Activated B cell treated with CpG ODN at 0.5 μM for 24 hours (primary cell): ENCODE measurements at places on chromosomes 7 and 10.
A peak's percentile ranks its signal among the peaks of the same experiment; 100 is the strongest.

- no peak overlapping the region for H3K4me3 ChIP-seq
- peaks cover 14% of the 10 kb centered on the region for H3K4me1 ChIP-seq
- DNase-seq, result no peak
- H3K27ac ChIP-seq, result no peak overlapping the region
Measured at GRCh38 chr7:157017149-157017548, 6.7 kb upstream of the MNX1 start.

GRCh38 chr7:33916357-33917081, 11.2 kb downstream of the BMPER start:
- H3K27me3 ChIP-seq, result peaks cover 2% of the 10 kb centered on the region
- H3K4me3 ChIP-seq, result no peak overlapping the region
- no peaks in the 10 kb centered on the region for H3K4me1 ChIP-seq
- H3K27ac ChIP-seq, result no peak overlapping the region
- no peaks in the 10 kb centered on the region for H3K36me3 ChIP-seq

DNA sequence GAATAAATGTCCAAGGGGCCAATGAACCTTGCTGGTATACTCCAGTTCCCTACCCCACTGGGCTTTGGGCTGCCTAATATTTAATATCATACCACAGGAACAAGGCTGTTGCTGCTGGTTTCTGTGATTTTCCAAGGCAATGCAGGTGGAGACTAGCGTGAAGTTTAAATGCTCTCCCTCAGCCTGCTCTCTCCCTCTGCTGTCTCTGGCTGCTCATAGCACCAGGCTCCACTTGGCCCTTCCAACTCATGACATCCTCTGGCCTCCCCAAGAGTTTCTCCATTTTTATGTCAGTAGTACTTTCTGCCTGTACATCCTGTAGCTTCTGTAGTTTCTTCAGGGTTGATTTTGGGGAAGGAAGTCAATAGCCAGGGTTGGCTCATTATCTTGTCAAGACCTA, 103.5 kb downstream of the LHFPL3 start:
- H3K36me3 ChIP-seq, result no peaks in the 10 kb centered on the region
- no peak overlapping the region for H3K27ac ChIP-seq
- H3K4me3 ChIP-seq, result no peak overlapping the region
- H3K4me1 ChIP-seq, result no peaks in the 10 kb centered on the region

GRCh38 chr10:17038627-17039026, 91.0 kb downstream of the CUBN start:
- no peaks in the 10 kb centered on the region for H3K4me1 ChIP-seq
- no peak for DNase-seq
- no peak overlapping the region for H3K4me3 ChIP-seq
- H3K27ac ChIP-seq, result no peak overlapping the region
- H3K27me3 ChIP-seq, result no peaks in the 10 kb centered on the region
- H3K36me3 ChIP-seq, result no peaks in the 10 kb centered on the region

DNA sequence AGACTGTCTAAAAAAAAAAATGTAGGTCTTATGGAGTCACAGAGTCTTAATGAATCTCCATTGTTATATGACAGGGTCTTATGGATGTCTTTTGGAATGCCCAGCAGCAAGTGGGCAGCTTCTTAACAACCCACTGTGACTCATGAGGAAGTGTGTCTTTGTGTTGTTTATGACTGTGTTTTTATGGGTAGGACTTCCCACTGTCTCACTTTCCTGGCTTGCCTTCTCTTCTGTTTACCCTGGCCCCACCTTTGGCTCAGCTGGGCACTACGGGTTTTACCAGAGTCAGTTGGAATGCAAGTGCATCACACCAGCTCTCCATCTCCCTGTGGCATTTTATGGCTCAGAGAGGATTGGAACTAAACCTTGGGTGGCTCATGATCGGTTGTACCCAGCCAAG, 580.5 kb downstream of the AUTS2 start:
- H3K36me3 ChIP-seq, result peaks cover 7% of the 10 kb centered on the region
- H3K4me1 ChIP-seq, result peaks cover 20% of the 10 kb centered on the region
- H3K27me3 ChIP-seq, result no peaks in the 10 kb centered on the region
- no peak overlapping the region for H3K27ac ChIP-seq
- no peak for DNase-seq

- H3K36me3 ChIP-seq, result peaks cover 17% of the 10 kb centered on the region
- H3K4me1 ChIP-seq, result no peaks in the 10 kb centered on the region
- H3K4me3 ChIP-seq, result no peak overlapping the region
- H3K27me3 ChIP-seq, result no peaks in the 10 kb centered on the region
Measured at GRCh38 chr7:139568813-139569490, 45.5 kb downstream of the CLEC2L start.

- no peaks in the 10 kb centered on the region for H3K27me3 ChIP-seq
- peaks cover 87% of the 10 kb centered on the region for H3K4me1 ChIP-seq
- peaks cover 38% of the 10 kb centered on the region for H3K36me3 ChIP-seq
- H3K27ac ChIP-seq, result peak overlapping the region; percentile 74
Measured at GRCh38 chr10:63241841-63242281, 108.7 kb downstream of the NRBF2 start.

GRCh38 chr7:90663176-90663575, 67.1 kb downstream of the CDK14 start:
- no peaks in the 10 kb centered on the region for H3K27me3 ChIP-seq
- peaks cover 40% of the 10 kb centered on the region for H3K4me1 ChIP-seq
- H3K36me3 ChIP-seq, result no peaks in the 10 kb centered on the region

DNA sequence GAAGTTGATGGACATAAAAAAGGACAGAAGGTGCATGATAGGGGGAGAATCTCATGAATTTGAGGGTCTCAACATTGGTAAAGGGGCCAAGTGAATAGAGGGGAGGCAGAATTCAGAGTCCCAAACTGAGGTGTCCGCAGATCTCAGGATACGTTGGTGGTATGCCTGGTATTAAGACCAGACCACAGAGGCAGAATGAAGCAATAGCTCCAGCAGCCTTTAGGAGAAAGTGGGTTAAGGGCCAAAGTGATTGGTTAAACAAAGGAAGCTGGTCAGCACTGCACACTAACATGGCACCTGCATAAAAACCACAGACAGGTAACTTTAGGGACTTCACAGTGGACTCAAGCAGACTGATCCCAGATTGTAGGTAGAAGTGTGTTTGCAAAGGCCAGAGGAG, 37.5 kb downstream of the MEST start:
- peaks cover 3% of the 10 kb centered on the region for H3K36me3 ChIP-seq
- no peak overlapping the region for H3K4me3 ChIP-seq
- H3K27ac ChIP-seq, result no peak overlapping the region
- H3K4me1 ChIP-seq, result no peaks in the 10 kb centered on the region

DNA sequence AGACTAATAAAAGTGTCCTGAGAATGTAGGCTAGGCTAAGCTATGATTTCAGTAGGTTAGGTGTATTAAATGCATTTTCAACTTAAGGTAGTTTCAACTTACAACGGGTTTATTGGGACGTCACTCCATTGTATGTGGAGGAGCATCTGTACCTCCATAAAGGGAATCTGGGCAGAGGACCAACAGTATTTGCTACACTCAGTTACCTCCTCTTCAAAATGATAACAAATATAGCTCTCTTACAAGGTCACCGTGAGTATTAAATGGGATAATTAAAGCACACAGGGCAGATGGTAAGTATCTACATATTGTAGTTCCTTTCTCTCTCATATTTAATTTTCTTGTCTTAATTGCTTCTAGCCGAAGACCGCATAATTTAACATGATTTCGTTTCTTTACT, 59.0 kb upstream of the FGL2 start:
- H3K27ac ChIP-seq, result no peak overlapping the region
- no peak for DNase-seq
- no peak overlapping the region for H3K4me3 ChIP-seq

DNA sequence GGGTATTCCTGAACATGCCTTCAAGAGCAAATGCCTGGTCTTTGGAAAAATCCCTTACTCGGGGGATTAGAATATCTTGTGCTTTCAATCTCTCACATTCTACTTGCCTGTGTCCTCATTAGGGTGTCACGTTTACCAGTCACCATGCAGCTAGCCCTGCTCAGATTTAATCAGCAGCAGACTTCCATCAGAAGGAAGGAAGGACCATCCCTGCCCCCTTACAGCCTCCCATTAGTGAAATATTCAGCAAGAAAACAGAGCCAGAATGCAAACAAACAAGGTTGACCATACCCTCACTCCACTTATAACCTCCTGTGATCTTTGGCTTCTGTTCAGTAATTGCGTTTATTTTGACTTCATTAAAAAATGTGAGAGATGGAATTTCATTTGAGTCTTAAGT, 208.6 kb downstream of the CXCL12 start:
- H3K27ac ChIP-seq, result no peak overlapping the region
- H3K36me3 ChIP-seq, result no peaks in the 10 kb centered on the region
- DNase-seq, result no peak
- no peaks in the 10 kb centered on the region for H3K4me1 ChIP-seq
- H3K4me3 ChIP-seq, result no peak overlapping the region

DNA sequence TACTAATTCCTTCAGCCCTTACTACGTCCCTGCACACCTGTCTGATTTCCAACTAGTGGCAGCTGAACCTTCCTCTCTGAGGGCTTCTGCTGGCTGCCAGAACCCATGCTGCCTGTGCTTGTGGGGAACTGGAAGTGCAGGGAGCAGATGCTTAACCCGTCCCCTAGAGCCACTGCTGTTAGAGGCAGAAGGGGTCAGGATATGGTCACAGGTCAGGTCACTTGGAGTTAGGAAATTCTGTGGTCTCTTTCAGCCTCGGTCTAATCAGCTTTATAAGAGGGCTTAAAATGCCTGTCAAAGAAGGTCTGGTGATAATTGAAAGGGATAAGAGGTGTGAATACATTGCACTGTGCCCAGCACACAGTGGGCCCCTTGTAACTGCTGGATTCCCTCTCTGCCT, 82.0 kb downstream of the PLPP4 start:
- DNase-seq, result no peak
- H3K27ac ChIP-seq, result no peak overlapping the region
- no peak overlapping the region for H3K4me3 ChIP-seq
